ENCODE measurements at places on chromosomes 3 and 15. TPM values are rescaled to one million over a fixed set of nuclear protein-coding genes. Genes with fewer than 3 reads are reported as not detected.

DNA sequence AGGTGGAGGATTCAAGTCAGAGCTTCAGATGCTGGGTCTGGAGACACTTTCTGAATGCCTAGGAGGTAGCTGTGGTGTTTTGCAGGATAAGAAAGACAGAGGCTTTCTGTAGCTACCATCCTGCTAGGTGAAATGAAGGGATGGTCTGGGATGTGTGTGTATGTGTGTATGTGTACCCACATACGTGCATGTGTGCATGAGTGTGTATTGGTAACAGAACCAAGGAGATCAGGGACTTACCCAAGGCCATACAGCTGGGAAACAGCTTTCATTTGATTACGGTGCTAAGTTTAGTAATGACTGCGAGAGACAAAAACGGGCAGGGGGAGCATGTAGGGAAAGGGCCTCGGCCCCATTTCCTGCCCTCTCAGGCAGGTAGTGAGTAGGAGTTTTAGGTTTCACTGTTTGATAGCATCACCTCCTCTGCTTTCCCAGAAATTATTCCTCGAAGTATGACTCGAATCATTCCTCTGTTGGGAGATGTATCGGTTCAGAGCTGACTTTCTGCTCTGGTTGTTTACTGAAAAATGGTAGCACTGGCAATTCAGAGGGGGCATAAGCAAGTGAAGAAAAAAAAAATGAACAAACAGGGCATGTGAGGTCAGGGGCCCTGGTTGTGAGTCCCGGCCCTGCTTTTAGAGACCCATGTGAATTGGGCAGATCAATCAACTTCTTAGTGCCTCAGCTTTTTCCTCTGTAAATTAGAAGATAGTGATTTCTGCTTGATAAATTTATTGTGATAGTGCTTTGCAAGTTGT lies 130.7 kb downstream of the LPP start:
- DNase-seq = no peak

Gene KLF15
- 32.6 TPM for total RNA-seq

DNA sequence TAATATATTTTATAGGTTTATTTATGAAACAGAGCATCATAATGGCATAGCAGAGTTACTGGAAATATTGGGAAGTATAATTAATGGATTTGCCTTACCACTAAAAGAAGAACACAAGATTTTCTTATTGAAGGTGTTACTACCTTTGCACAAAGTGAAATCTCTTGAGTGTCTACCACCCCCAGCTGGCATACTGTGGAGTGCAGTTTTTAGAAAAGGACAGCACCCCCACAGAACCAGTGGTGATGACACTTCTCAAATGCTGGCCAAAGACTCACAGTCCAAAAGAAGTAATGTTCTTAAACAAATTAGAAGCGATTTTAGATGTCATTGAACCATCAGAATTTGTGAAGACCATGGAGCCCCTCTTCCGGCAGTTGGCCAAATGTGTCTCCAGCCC lies 58.1 kb downstream of the DNAH1 start:
- no peak for DNase-seq

DNA sequence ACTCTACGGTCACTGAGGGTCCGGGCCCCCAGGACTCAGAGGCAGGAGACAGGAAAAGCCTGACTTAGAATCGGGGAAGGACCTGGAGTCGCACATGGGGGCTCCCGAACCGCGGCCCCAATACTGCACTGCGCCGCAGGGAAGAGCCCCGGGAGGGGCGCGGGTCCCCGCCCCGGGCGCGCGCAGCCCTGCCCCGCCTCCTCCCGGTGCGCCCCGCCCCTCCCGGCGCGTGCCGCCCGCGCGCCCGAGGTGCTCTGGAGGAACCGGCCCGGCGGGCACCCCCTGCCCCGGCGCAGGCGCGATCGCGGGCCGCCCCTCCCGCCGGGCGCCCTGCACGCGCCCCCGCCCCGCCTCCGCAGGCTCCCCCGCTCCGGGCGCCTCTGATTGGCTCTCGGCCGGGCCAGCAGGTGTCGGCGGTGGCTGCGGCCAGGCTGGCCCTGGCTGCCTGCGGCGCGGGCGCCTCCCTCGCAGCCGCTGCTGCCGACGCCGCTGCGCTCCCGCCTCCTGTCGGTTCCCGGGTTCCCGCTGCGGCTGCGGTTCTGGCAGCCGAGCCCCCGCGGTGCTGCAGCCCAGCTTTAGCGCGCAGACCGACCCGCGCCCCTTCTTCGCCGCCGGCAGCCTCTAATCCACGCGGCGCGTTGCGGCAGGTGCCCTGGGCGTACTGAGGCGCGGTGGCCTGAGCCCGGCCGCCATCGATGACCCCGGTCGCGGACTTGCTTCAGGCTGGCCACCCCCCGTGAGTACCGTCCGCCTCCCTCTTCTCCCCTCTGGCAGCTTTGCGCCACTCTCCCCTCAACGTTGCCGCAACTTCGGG lies at the start of gene MYRIP:
Gene MYRIP, plus strand, starts transcription at position 429 of the 814 bp plus-strand sequence. CDS start 91,208 bp downstream, outside the sequence.
- peak; percentile 47 for DNase-seq

DNA sequence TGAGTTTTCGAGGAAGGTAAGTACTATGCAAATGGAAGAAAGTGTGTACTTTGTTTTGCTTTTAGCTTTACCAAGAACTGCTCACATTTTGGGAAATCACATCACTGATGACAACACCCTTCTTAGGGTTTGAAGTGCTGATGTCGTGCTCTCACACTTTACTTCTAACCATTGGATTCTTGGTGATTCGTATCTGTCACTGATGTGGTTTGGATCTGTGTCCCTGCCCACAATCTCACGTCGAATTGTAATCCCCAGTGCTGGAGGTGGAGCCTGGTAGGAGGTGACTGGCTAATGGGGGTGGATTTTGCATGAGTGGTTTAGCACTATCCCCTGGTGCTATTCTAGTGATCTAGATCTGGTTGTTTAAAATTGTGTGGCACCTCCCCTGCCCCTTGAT lies 75.4 kb upstream of the RGMA start:
- no peak for DNase-seq

GRCh38 chr3:21220944-21221343 lies 530.1 kb downstream of the ZNF385D start:
- DNase-seq = no peak

GRCh38 chr3:126523745-126524428 lies at the start of gene CHST13:
CHST13 (plus strand) TSS chr3:126524155; CDS start chr3:126524333, 178 bp downstream.
- DNase-seq = peak; percentile 62

Gene CLN6
- total RNA-seq = 84.7 TPM

GRCh38 chr3:23981955-23982354 lies 36.9 kb downstream of the NR1D2 start:
- DNase-seq = no peak

GRCh38 chr15:83118291-83118827 lies 10.9 kb downstream of the TM6SF1 start:
- DNase-seq = no peak

Gene PLA2G4E
- total RNA-seq = not detected

Gene CLDN16
- 0.09 TPM for total RNA-seq

DNA sequence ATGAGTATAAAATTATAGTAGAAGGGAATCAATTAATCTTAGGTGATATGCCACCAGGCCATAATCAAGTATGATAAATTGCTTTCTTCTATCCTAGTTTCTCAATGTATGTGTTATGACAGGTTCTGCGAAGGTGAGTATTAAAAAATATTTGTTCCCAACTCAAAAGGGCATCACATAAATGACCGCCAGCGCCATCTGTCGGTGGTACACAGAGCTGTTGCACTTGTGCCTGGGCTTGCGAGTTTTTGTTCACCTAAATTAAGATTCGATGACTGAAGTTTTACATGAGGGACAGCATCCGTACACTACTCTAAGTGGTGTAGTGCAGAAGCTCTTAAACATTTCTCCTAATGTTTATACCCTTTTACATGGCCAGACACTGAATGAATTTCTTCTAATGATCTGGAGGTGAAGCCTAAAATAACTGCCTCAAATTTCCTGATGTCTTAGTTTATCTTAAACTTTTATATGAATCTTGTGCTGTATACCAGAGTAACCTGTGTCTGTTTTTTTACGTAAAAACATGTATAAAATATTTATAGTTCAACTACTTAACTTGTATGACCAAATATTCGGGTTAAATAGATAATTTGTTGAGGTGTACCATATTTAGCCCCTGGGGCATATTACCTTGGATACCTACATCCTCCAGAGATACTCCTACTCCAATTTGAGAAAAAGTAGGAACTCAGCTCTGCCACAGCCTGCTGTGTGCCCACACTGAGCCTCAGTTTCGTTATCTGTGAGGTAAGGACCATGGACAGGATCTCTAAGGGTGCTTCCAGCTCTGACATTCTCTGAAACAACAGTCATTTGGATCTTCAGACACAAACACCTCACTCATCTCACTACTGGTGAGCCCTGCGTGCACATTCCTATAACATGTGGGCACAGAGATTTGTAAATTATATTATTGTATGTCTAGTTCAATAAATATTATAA lies 365.6 kb downstream of the MAGI1 start:
- peak; percentile 41 for DNase-seq

Gene PARP15
- total RNA-seq = not detected

Gene TGM4
- 0.09 TPM for total RNA-seq

- no peak for DNase-seq
These were observed 166.9 kb downstream of the ULK4 start for GRCh38 chr3:41794748-41795589.

DNA sequence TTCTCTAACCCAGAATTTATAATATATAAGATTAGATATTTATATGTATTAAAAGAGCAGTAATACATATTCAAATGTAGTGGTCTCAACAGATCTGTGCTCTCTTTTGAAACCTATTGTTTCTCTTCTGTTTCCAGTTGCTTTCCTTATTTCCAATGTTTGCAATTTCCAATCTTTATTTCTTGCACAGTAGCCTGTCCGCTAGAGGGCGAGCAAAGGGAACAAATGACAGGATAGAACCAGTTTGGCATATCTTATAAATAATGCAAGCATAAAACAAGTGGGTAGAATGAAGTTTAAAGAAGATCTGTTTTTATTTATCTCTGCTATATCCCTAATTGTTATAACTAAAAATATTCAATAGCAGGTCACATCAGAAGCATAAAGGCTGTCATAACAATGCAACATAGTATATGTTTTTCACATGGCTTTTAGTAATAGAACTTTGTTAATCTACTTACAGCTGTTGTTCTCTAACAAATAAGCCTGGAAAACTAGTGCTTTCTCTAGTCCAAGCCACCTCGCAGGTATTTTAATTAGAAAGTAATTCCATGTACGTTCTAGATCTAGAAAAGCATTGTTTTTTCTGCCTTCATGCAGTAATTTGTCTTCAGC lies 15.1 kb upstream of the TCAIM start:
- DNase-seq = peak; percentile 69

GRCh38 chr15:71639471-71639870 lies 170.9 kb upstream of the NR2E3 start:
- DNase-seq = no peak

- DNase-seq = peak; percentile 98
These were observed 1.3 kb upstream of the HACD2 start for GRCh38 chr3:123586131-123586530.

DNA sequence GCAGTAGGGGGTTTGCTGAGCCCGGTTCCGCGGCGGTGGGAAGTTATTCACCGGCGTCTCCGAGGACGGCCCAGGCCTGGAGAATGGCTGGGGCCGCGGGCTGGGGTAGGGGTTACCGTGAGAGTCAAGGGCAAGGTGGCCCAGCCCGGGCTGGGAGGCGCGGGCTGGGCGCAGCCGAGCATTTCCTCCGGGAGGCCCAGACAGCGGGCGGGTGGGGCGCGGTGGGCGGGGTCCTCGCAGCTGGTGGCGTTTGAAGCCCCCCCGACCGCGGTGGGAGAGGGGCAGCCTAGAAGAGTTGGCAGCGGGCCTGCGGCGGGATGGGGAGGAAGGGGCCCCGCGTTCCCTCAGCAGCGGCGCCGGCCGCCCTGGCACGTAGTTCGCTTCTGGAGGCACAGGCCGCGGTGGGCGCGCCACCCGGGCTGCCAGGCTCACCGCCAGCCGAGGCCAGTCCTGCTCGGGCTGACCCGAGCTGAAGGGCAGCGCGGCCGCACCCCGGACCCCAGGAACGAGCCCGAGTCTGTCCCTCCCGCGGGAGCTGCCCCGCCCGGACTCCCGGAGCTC lies 960 bp upstream of the KLF13 start:
- DNase-seq = peak; percentile 33

DNA sequence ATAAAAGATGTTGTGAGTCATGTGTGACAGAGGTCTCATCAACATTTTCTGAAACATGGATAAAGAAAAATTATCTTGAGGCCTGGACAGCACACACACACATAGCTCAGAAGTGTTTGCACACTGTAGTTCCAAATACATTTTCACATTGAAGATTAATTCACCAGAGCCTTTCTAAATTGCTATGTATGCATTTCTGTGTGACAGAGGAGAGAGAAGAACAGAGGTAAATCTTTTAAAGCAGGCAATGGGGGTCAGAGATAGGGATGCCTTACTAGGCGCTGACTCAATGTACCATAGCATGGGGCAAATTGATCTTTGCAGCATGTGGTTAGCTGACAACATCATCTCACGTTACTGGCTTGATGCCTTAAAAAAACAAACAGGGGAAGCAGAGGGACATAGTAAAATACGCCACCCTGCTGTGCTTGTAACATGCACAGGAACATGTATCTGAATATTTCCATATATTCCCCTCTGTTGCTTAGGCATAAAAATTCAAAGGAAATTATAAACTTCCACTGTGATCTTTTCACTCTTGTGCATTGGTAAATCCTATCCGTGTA lies 7.7 kb downstream of the POU1F1 start:
- DNase-seq = peak; percentile 82

- no peak for DNase-seq
These were observed 32.6 kb upstream of the IQSEC1 start for GRCh38 chr3:13105896-13106250.

DNA sequence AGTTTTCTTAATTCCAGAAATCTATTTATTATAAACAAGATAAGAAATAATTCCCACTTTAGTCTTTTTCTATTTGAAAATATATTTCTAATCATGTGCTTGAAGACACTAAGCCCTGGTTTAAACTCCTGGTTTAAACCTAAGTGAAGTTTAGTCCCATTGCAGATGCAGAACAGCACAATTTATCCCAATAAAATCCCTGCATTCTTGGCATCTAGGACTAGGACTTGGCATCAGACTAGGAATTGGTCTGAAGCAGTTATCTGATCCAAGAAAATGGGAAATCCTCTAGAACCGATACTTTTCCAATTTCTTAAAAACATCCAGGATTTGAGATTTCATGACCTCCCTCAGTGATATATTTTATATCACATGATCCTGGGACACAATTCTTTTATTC lies 168.8 kb upstream of the VEPH1 start:
- DNase-seq = no peak

DNA sequence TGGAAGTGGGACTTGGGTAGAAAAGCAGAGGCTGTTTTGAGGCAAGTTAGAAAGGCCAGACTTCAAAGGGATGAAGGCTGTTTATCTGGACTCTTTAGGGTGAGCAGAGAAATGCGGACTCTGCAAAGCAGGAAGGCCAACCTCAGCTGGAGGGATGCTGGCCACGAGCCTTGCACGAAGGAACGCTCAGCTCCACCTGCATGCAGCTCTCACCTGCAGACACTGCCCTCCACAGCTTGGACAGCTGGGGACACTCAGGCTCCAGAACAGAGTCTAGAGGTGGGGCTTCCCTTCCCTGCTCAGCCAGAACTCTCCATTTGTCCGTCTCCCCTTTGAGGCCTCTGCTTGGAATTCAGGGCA lies 229.7 kb downstream of the ADAMTS17 start:
- no peak for DNase-seq

- peak; percentile 85 for DNase-seq
These were observed 26.7 kb downstream of the NRROS start for GRCh38 chr3:196666001-196666867.

Measured in A673 (cell line).